ENCODE measurements at places on chromosomes 1 and 21.

DNA sequence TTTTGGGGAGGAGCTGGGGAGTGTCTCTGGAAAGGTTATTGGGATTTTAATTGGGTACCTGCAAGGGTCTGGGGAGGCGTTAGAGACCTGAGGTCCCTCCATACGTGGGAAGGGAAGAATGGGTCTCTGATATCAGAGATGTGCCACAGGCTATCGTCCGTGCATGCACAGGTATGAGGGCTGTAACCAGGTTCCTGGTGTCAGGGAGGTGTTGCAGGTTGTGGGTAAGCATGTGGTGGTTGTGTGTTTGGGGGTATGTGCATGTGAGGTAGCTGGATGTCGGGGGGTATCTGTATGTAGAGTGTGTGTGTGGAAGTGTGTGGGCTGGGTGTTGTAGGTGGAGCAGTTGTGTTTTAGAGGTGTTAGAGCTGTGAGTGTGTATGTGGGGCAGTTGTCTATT lies 8.3 kb downstream of the AHDC1 start:
- DNase-seq: no peak

DNA sequence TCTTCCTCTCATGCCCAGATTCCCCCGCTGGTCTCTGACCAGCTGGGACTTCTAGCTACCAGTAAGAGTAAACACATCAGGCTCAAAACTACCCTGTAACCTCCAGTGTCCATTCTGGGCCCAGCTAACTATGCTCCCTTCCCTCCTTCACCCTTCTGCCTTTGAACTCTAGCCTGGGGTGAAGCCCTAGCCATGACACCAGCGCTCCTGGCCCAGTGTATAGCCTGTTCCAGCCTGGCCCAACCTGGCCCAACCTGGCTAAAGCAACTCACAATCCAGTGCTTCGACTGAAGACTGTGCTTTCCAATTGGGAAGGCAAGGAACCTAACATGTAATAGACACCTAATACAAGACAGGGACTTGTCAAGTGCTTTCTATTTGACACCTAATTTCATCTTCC lies 27.6 kb downstream of the CSMD2 start:
- DNase-seq: no peak

DNA sequence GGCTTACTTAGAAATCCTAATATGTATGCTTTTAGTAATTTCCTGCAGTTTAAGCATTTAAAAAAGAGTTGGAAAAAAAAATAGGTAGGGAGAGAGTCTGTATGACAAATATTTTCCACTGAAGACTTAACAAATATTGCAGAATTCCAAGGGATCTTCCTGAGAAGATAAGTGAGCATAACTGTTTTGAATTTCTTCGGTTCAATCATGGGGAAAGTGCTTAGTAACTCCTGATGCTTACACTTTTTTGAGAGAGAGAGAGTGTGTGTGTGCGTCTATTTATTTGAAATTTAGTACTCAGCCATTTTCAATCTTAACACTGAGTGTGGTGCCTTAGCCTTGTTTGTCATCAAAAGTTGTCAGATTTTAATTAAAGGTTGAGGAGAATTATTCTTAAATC lies 18.5 kb downstream of the SON start:
- no peak for DNase-seq

DNA sequence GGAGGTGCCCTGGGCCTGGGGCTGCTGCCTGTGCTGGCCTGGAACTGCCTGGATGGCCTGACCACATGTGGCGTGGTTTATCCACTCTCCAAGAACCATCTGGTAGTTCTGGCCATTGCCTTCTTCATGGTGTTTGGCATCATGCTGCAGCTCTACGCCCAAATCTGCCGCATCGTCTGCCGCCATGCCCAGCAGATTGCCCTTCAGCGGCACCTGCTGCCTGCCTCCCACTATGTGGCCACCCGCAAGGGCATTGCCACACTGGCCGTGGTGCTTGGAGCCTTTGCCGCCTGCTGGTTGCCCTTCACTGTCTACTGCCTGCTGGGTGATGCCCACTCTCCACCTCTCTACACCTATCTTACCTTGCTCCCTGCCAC lies 1.8 kb downstream of the GPR3 start:
- no peak for DNase-seq

GRCh38 chr1:33852711-33853110 lies 11.2 kb upstream of the HMGB4 start:
- no peak for DNase-seq

- DNase-seq: no peak
Measured at GRCh38 chr1:19872190-19872589, 10.0 kb upstream of the OTUD3 start.

DNA sequence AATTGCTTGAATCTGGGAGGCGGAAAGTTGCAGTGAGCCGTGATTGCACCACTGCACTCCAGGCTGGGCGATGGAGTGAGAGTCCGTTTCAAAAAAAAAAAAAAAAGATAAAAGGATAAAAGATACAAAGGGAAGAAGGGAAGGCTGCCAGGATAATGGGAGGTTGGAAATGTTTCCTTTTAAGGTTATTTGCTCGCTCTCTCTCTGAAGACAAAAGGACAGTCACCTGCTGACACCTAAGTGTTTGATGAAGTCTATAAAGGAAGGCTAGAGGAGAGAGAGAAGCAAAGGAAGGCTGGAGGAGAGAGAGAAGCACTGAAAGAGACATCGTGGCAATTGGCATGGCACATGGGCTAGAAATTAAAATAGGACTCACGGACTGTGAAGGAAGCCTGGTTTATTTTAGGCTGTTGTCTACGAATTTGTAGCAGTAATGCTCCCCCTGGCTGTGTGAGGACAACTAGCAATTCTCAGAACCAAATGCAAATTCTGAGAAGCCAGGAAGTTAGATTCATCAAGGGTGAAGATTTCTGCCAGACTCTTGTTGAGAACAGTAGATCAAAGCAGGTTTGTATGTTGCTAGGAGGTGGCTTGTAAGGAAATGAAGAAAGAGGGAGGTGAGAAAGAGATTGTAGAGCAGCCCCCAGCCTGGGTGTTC lies 154.2 kb downstream of the ZP4 start:
- DNase-seq: no peak

DNA sequence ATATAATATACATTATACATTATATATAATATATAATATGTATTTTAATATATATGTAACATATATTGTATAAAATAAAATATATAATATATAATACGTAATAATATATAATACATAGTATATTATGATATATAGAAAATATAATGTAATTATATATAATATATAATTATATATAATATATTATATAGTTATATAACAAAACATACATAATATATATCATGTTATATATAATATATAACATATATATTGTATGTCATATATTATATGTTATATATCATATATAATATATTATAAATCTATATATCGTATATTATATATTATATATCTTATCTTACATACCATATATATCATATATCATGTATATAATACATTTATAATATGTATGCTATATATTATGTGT lies 248.2 kb upstream of the TPTE start:
- no peak for DNase-seq

- no peak for DNase-seq
Measured at GRCh38 chr1:86156566-86157455, at the start of gene COL24A1. TSS of gene COL24A1 (minus strand) at chr1:86156772. CDS start at chr1:86156396, 376 bp downstream.

DNA sequence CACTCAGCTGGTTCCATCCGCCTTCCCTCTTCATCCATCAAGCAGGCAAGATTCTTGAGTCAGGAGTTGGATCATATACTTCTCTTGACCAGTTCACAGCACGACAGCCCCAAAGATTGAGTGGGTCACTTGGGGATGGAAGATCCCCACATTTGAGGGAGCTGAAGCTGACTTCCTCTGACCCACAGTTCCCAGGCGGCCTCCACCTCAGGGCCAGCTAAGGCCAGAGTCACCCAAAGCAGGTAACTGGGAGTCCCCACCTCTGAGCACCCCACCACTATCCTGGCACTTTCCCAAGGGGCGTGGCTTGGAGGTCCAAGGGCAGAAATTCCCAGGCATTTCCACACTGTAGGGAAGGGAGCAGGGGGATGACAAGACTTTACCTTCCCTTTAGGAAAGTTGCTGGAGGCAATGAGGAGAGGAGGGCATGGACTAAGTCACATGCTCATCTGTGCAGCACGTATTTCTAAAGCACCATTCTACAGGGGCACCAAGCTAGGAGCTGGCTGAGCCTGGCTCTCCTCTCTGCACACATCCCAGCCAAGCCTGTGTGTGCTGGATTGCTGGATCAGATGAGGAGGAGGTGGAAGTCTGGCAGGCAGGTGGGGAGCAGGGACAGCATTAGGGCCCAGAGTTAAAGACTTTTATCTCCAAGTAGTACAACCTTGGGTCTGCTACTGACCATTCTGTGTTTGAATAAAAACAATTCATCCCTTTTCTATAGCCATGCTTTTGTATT lies 1.3 kb upstream of the RD3 start:
- DNase-seq: no peak

DNA sequence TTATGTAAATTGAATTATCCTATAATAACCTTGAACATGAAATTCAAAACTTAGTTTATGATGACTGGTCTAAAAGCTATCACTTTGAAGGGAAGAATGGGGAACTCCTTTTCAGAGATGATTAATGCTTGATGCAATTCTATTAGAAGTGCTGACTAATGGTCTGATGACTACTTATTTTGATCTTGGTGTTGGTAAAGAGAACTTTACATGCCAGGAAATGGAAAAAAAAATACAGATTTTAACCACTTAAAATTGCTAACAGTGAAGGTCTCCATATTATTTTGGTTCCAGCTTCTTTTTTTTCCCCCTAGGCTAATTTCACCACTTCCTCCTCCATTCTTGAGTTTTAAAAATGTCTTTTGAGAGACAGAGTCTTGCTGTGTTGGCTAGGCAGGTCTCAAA lies 22.9 kb downstream of the S1PR1 start:
- DNase-seq: peak; percentile 80

DNA sequence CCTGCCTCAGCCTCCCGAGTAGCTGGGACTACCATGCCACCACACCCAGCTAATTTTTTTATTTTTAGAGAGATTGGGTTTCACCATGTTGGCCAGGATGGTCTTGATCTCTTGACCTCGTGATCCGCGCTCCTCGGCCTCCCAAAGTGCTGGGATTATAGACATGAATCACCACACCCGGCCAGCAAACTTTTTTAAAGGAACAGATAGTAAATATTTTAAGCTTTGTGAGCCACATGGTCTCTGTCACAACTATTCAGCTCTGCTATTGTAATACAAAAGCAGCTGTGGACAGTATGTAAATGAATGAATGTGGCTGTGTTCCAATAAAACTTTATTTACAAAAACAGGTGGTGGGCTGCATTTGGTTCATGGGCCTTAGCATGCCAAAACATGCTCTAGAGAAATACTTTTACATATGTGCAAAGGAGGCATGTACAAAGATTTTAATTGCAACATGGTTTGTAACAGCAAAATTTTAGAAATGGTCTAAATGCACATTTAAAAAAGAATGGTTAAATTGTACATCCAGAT lies 47.0 kb downstream of the CDCP2 start:
- no peak for DNase-seq

GRCh38 chr21:35920436-35920835 lies 139.9 kb downstream of the SETD4 start:
- DNase-seq: no peak

GRCh38 chr1:82106672-82107071 lies 305.9 kb downstream of the ADGRL2 start:
- DNase-seq: no peak

GRCh38 chr1:4972761-4973320 lies 318.4 kb downstream of the AJAP1 start:
- no peak for DNase-seq

- no peak for DNase-seq
Measured at GRCh38 chr1:172581273-172581672, 48.3 kb downstream of the SUCO start.

GRCh38 chr1:94983171-94983739 lies 56.3 kb upstream of the CNN3 start:
- DNase-seq: no peak

DNA sequence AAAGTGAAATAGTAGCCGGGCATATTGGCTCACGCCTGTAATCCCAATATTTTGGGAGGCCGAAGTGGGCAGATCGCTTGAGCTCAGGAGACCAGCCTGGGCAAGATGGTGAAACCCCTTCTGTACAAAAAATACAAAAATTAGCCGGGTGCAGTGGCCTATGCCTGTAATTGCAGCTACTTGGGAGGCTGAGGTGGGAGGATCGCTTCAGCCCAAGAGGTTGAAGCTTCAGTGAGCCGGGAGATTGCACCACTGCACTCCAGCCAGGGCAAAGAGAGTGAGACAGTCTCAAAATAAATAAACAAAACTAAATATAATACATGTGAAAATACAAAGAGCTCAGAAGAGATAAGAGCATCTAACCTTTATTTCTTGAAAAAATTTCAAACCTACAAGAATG lies 2.3 kb upstream of the MSTO1 start:
- no peak for DNase-seq

- peak; percentile 72 for DNase-seq
Measured at GRCh38 chr1:1906185-1907097, 8.6 kb upstream of the CALML6 start.

DNA sequence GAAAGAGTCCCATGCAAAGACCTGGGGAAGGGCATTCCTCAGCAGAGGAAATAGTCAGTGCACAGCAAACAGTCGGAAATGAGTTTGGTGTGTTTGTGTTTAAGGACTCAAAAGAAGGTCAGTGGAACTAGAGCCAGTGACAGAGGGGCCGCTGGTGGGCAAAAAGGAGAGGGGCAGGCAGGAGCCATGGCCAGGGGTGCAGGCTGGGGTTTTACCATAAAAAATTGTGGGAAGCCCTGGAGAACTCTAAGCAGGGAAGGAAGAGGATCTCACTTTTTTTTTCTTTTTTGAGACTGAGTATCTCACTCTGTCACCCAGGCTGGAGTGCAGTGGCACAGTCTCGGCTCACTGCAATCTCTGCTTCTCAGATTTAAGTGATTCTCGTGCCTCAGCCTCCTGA lies 33.7 kb upstream of the TARDBP start:
- no peak for DNase-seq

- DNase-seq: no peak
Measured at GRCh38 chr1:103546496-103546895, 21.0 kb downstream of the RNPC3 start.

DNA sequence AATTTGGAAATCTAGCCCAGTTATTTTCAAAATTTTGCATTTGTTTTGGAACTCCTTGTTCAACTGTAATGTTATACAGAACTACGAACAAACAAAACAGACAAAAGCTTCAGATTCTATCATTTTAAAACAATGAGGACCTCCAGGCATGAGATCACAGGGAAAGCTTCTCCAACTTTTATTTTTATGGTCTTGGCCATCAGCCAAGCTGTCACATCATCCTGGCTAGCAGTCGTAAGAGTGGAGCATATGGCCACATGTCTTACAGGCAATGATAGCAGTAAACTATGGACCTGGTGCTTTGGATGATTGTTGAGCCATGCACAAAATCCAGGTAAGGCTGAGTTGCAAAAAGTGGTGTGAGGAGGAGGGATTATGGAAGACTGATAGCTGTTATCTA lies 299.6 kb downstream of the LMX1A start:
- DNase-seq: no peak

GRCh38 chr1:170660281-170660713 lies 3.6 kb upstream of the PRRX1 start:
- no peak for DNase-seq

- DNase-seq: no peak
Measured at GRCh38 chr1:198440842-198441241, 99.6 kb downstream of the ATP6V1G3 start.
